ENCODE measurements at places on chromosomes 1 and 21.

DNA sequence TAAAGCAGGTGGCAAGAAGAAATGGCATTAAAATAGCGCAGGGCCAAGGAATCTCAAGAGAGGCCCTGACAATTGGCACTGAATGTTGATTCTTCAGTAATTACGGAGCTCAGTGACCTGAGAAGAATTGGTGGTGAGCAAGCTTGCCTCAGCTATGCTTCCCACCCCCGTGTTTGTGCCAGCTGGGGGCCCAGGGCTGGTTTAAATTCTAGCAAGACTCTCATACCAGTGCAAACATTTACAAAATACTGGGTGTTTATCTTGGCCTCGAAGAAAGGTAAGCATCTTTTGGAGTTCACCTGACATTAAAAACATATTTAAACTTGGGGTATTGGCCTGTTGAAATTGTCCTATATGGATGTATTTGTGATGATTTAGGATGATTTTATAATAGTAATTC lies 296.7 kb upstream of the USP25 start:
- DNase-seq = no peak

DNA sequence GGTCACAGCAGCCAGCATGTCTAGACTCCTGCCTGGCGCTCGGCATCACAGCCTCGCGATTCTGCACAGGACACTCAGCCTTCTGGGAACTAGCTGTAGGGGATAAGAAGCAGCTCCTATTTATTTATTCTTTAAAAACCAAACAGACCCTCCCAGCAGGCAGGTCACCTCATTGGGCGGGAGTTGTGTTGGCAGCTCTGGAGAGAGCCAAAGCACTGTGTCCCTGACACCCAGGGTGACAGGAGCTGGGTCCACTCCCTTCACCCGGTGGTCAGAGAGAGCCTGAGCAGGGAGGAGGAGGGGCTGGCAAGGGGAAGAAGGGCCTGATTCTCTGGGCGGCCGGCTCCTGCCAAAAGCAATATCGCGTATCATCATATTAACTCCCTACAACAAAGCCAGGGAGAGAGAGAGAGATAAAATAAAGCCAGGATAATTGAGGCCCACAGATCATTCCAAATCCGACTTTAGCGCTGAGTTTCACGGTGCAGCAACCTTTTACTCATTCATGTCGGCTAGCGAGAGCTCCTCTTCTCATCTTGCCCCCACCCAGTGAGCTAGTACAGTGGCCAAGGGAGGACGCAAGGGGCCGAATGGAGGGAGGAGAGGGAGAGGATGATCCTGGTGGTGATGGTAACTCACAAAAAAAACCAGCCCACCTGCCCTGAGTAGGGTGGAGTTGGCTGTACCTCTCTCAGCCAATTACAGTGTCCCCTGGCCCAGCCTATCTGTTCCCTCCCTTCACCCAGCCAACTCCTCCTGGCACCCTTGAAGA lies 79.8 kb upstream of the IFFO2 start:
- DNase-seq = no peak

DNA sequence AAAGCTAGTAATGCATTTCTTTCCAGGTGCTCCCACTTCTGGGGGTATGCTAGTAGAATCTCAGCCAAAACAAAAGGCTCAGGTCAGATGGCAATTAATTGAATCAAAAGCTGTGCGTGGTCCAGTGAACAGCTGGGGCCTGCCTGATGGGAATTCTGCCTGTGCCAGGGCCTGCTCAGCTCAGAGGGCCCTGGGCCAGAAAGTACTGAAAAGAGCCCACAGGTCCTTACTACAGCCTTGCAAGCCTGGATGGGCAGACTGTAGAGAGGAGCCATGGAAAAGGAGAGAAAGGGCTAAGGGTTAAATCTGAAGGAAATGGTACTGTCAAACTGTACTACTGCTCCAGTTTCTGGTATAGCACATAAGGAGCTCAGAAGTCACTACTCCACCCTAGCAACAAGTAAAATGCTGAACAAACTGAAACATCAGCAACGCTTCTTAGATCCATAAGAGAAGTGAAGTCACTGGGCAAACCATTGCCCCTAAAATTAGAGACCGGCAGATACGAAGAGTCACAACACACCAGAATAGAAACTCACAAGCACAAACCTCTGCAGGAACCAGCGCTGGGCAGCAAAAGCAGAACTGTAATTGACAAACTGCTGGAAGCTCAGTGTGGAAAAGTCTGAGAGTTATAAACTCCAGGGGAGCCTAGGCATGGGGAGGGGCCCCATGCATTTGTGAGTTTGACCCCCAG lies 121.1 kb upstream of the SYT6 start:
- DNase-seq = peak; percentile 41

GRCh38 chr1:149995927-149996326 lies 14.6 kb downstream of the OTUD7B start:
- peak; percentile 27 for DNase-seq

DNA sequence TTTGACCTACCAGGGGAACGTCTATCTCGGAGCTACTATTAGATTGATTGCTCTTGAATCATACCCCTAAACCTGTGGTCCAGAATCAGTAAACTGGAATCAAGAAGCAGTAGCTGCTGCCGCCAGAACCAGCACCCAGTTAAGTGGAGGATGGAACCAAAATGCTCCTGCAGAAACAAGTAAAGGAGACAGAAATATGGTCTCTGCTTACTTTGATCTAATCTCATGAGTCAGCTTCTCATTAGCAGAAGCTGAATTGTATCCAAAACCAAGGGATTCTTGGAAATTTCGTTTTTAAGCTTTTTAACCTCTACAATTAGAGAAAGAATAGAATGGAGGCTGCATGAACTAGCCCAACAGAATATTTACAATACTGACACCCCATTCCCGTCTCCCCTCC lies 42.6 kb upstream of the PIGV start:
- DNase-seq = no peak

GRCh38 chr1:84693785-84694184 lies 3.5 kb upstream of the SSX2IP start:
- DNase-seq = no peak
